ENCODE measurements at places on chromosomes 1 and 21. TPM values are rescaled to one million over a fixed set of nuclear protein-coding genes. Genes with fewer than 3 reads are reported as not detected.

Gene GJA9
- 0.20 TPM for polyA plus RNA-seq

Gene SPRR5
- polyA plus RNA-seq = not detected

Gene RGS16
- polyA plus RNA-seq = 6.0 TPM

Gene DNAJC28
- polyA plus RNA-seq = 3.5 TPM

Gene CD84
- polyA plus RNA-seq = not detected

Gene LIN9
- polyA plus RNA-seq = 9.2 TPM

Gene HCRTR1
- not detected for polyA plus RNA-seq

Gene MTF2
- not detected for polyA plus RNA-seq

Gene PROX1
- not detected for polyA plus RNA-seq

Gene ALPL
- 3.3 TPM for polyA plus RNA-seq

Gene KIAA1614
- polyA plus RNA-seq = 9.4 TPM

Gene IVL
- not detected for polyA plus RNA-seq

Gene FAM151A
- 0.94 TPM for polyA plus RNA-seq

Gene FAM163A
- 0.24 TPM for polyA plus RNA-seq

Gene OR2M3
- not detected for polyA plus RNA-seq

GRCh38 chr1:82614090-82614489, 813.4 kb downstream of the ADGRL2 start:
- no peak for DNase-seq

DNA sequence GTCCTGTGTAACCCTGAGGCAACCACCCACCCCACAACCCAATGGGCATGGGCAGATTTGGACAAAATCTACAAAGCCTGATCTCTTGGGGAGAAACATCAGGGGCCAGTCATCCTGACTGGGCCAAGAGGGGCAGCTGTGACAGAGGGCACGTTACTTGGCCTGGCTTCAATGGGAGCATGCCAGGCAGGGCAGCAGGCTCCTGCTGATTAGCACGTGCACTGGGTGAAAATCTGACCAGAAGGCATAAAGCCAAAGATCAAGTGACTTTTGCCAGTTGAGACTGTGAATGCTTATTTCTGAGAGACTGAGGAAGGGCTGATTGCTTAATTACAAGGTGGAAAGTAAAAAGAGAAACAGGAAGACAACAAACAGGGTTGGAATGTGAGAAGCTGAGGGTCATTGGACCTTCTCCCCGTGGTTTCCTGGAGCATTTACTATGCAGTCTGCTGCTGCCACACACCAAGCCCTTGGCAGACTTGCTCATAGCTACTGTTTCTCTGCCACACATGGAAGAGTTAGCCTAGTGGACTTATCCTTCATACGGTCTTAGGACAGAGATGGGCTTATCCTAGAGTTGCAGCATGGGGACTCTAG, 39.8 kb upstream of the TNR start:
- no peak for DNase-seq

DNA sequence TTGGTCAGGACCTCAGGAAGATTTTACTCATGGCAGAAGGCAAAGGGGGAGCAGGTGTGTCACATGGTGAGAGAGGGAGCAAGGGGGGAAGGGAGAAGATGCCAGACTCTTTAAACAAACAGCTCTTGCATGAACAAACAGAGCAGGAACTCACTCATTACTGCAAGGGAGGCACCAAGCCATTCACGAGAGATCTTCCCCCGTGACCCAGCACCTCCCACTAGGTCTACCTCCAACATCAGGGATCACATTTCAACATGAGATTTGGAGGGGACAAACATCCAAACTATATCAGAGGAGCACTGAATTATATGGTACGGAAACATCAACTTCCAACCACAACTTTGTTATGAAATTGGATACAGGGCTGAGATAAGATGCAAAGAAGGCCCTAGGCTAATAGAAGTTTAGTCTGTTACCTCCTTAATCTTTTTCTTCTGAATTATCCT, 164.9 kb downstream of the ST6GALNAC3 start:
- no peak for DNase-seq

- no peak for DNase-seq
Observed at GRCh38 chr21:44875316-44875700, 1.8 kb upstream of the PTTG1IP start.

- no peak for DNase-seq
Observed at GRCh38 chr1:109786112-109786480, 22.4 kb upstream of the EPS8L3 start.

- no peak for DNase-seq
Observed at GRCh38 chr1:40383095-40383487, 9.6 kb downstream of the SMAP2 start.

DNA sequence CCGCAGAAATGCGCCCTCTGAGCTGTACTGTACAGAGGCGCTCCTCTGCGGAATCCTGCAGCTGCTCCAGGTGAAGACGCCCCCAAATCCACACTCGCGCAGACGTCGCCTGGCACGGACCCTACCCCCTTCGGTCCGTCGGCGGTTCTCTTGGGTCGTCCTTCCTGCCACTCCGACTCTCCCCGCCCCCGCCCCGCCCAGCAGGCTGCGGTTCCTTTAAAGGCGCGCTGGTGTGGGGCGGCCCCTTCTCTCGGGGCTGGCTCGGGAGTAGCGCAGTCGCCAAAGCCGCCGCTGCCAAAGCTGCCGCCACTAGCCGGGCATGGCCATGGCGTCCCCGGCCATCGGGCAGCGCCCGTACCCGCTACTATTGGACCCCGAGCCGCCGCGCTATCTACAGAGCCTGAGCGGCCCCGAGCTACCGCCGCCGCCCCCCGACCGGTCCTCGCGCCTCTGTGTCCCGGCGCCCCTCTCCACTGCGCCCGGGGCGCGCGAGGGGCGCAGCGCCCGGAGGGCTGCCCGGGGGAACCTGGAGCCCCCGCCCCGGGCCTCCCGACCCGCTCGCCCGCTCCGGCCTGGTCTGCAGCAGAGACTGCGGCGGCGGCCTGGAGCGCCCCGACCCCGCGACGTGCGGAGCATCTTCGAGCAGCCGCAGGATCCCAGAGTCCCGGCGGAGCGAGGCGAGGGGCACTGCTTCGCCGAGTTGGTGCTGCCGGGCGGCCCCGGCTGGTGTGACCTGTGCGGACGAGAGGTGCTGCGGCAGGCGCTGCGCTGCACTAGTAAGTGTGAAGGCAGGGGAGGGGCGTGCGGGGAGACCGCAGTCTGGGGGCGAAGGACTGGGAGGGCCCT, at the start of gene RASSF5:
RASSF5 (plus strand) TSS at position 248 of the 846 bp plus-strand sequence; CDS start at position 320, 72 bp downstream.
- DNase-seq = peak; percentile 64

DNA sequence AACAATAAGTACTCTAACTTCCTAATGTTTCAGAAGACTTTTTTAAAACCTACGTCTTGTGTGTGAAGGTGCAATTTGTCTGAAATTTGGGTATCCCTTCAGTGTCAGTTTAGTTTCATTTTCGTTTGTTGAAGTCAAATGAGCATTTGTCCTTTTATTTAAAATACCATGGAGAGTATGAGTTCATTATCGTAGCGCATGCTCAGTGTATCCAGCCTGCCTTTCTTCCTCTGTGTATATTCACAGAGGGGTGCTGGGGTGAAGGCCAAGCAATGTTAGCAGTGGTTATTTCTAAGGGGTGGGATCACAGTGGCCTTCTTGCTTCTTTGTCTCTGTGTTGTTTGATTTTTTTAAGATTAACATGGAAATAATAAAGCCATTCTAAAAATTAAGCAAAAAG, 43.2 kb downstream of the CNN3 start:
- DNase-seq = peak; percentile 61

GRCh38 chr1:160576390-160576789, 2.9 kb downstream of the CD84 start:
- DNase-seq = no peak

DNA sequence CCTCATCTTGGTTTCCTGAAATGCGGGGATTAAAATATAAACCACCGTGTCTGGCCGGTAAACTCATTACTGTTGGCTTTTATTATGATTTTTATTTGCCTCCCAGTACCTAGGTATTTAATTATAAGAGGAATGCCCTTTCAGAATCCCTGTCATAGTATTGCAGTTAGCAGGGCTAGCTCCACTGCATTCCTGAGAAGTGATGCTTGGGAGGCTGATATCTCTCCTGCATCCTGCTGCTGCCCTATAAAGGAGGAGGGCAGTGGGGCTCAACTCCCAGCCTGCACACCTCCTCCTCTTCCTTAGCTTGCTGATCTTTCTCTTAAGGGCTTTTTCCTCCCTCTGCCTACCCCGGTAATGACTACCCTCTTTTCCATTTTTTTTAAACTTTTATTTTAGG, 19.9 kb upstream of the DISC1 start:
- DNase-seq = no peak

DNA sequence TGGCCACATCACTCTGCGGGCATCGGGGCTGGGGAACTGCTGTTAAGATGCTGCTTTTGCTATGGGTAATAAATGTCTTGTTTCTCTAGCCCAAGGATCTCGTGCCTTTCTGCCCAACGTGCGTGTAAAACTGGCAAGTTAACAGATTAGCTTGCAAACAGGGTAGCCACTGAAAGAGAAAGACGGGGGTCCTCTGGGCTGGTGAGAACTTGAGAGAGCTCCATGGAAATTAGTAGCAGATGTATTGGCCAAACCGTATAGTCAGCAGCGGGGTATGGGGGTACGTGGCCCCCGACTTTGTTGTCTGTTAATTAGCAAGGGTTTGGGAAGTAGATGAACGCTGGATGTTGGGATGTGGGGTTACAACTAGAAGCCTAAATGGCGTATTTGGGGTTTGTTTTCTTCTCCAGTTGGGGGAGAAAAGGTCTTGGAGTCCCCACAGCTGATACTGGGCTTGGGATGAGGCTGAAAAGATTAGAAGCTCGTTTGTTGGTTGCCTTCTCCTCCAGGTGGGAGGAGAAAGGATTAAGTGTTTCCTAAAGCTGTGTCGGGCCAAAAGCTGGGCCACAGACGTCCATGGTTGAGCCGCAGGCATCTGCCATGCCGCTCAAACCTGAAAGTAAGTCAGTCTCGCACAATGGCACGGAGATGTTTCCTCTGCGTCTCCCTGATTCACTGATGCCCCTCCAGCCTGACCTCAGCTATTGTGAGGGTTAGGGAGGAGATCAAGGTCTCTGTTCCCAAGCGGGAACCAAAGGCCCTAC, 32.3 kb upstream of the C1orf174 start:
- DNase-seq = no peak

DNA sequence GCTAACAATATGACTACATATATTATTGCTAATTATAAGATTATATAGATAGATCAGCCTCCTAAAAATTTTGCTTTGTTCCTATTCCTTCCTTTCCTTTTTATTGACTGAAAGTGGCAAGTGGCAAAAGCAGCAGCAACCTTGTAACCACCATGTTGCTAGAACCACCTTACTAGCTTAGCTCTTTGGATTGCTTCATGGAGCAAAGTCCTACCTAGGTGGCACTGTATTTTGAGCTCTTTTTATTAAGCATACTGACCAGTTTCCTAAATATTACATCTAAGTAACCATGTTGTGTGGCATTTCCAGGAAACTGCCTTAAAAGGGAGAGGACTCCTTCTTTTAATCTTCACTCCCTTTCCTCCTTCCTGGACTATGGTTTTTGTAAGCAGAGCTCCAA, 90.8 kb downstream of the UCHL5 start:
- DNase-seq = no peak

DNA sequence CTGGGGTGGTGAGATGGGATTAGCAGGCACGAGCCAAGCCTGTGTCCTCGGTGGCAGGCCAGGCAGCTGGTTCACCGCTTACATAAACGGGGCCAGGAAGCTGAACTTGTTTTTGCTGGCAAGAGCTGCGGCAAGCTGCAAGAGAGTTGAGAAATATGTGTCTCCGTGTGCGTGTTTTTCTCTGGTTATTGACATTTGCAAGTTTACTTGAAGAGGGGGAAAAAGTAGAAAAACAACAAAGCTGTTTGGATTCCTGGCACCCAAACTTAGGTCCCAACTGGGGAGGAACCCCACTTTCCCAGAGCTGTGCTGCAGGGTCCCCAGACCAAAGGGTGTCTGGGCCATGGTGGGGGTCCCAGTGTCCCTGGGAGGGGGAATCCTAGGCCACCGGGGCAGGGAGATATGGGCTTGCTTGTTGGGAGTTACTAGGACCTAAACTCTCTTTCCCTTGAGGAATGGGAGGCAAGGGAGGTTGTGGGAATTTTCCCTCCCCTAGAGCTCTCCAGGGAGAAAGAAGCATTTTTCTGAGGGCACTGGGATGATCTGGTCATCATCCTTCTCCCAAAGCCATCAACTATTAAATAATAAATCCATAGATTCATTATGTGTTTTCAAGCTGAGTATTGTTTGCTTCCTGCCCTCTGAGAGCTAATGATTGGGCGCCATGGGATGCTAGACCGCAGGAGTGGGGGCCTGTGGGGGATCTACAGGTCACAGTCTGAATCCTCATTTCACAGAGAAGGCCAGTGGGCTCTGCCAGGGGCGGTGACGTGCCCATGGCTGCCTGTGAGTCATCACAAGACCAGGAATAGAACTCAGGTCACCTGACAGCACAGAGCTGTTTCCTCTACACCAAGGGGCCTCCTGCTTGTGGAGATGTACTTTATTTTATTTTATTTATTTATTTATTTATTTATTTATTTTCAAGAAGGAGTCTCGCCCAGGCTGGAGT, 14.8 kb downstream of the IL6R start:
- no peak for DNase-seq

- DNase-seq = peak; percentile 31
Observed at GRCh38 chr1:110554871-110555801, 36.2 kb upstream of the KCNA10 start.

GRCh38 chr1:51289676-51290488, 40.5 kb downstream of the TTC39A start:
- no peak for DNase-seq

DNA sequence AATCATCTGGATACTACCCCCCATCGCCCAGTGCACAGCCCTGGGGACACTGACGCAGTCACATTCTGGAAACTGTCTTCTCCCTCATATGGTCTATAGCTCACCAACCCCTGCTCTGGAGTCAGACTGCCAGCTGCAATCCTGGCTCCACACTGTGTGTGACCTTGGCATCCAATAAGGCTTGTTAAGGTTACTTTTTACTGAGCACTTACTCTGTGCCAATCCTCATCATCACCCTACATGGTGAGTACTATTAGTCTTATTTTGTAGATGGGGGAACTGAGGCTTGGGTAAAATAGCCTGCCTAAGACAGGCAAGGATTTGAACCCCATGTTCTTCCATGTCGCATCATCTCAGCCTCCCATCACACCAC, 34.9 kb downstream of the AHDC1 start:
- DNase-seq = no peak

- DNase-seq = no peak
Observed at GRCh38 chr1:153336650-153337049, 12.0 kb downstream of the PGLYRP4 start.

GRCh38 chr1:103211073-103211472, 102.8 kb upstream of the COL11A1 start:
- DNase-seq = no peak

DNA sequence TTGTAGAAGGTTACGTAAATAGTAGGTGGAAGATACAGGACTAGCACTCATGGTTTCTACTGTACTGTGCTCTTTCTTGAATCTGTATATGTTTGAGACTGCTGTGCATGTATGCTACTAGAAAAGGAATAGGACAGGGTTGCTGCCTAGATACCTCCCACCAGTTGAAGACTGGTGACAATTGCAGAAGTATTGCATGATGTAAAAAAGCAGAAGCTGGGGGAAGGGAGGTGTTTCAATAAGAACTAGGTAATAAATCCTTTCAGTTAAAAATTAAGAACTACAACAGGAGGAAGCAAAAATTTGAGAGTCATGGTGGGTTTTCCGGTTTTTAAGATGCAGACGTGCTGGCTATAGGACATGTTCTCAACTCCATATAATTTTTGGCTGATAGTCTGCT, 88.1 kb downstream of the CCDC30 start:
- no peak for DNase-seq
